Type B pancreatic cell (in vitro differentiated cells): ENCODE measurements at places on chromosomes 3 and 15.

GRCh38 chr3:174247687-174248152, 611.4 kb upstream of the NAALADL2 start:
- no peak for DNase-seq

- no peak for DNase-seq
Measured at GRCh38 chr3:17258823-17259436, 374.2 kb downstream of the PLCL2 start.

GRCh38 chr3:187186801-187187421, 10.4 kb upstream of the RTP1 start:
- DNase-seq = no peak

DNA sequence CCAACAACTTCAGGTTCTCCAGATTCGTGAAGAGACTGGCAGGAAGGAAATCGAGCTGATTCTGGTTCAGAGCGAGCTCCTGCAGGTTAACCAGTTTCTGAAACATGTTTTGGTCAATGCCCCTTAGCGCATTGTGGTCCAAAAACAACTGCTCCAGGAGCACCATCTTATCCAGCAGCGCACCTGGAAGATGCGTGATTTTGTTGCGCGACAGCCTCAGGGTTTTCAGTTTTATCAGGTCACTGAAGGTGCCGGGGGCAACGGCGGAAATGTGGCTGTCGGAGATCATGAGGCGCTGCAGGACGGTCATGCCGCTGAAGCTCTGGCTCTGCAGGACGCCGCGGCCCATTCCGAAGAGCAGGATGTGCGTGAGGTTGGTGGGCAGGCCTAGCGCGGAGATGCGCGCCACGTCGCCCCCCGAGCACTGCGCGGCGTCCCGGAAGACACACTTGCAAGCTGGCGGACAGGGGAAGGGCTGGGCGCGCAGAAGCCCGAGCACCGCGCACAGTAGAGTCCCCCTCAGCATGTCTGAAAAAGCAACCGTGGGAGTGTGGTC, 1.2 kb downstream of the GP5 start:
- DNase-seq = no peak

GRCh38 chr3:140629357-140630137, 48.3 kb upstream of the TRIM42 start:
- no peak for DNase-seq

GRCh38 chr15:40354408-40355171, 3.4 kb upstream of the DISP2 start:
- no peak for DNase-seq

DNA sequence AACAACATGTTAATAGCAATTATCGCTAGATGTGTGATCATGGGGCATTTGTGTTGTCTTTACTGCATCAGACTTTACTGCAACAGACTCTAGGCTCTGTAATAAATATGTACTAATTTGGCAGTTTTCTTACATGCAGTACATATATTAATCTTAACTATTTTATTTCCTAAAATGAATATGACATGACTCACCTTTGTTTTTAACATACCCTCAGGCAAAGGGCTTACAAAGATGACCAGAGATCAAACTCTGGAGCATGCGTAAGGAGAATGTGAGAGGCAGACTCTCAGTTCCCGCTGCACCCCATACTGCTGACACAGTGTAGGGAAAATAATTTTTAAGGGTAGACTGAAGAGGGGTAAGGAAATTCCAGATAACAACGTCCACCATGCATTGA, 7.2 kb upstream of the FAM174B start:
- no peak for DNase-seq

GRCh38 chr3:182809531-182809930, 16.2 kb downstream of the ATP11B start:
- DNase-seq = no peak

DNA sequence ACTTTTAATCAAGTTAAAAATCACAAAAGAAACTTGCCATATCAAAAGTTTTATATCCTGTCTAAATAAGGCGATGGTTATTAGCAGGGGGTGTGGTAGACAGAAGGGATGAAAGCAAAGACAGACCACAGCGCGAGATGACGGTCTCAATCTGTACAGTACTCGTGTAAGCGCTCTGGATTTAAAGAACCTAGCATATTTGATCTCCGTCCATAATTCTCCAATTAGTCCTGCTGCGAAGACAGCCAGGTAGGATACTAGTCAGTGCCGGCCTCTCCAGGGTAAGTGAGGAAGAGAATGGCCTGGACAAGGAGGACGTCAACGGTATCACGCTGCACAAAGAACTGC, 701 bp downstream of the SGO1 start:
- no peak for DNase-seq

DNA sequence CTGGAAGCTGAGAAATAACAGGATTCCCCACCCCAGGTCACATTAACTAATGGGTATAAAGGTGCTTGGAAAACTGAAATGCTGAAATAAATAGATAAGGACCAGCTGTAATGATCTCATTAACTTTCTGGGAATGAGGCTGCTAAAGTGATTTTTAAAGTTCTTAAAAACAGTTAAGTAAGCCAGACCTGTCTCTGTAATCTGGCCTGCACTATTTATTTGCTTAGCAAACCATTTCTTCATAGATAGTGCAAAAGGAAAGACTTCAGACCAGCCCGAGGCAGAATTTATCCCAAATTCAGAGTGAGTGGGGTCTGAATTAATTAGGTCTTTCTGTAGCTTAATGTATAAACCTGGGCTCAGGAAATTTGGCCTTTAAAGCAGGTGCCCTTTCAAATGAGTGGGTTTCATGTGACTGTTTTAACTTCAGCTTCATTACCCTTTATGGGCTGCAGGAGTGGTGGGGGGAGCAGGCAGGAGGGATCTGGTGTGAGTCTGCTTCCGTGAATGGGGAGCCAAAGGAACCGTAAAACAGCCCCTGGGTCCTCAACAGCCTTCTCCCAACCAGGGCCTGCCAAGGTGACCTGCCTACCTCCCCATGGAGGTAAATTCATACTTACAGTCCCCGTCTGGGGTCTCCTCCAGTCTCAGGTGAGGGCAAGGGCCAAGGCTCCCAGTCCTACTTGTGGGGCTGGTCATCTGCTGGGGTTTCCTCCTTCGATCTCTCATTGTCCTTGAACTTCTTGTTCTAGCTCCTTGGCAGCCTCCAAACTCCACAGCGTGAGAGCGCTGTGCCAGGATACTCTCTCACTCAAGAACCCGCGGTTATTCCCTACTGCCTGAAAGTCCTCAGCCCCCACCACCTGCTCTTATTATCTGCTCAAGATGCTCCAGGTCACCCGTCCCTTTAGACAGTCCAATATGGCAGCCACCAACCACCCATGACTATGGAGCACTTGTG, 31.2 kb downstream of the MAGEF1 start:
- DNase-seq = no peak
